ENCODE measurements at places on chromosomes 1 and 21.

- DNase-seq, result no peak
Measured at GRCh38 chr1:202901555-202901954, 12.6 kb upstream of the RABIF start.

DNA sequence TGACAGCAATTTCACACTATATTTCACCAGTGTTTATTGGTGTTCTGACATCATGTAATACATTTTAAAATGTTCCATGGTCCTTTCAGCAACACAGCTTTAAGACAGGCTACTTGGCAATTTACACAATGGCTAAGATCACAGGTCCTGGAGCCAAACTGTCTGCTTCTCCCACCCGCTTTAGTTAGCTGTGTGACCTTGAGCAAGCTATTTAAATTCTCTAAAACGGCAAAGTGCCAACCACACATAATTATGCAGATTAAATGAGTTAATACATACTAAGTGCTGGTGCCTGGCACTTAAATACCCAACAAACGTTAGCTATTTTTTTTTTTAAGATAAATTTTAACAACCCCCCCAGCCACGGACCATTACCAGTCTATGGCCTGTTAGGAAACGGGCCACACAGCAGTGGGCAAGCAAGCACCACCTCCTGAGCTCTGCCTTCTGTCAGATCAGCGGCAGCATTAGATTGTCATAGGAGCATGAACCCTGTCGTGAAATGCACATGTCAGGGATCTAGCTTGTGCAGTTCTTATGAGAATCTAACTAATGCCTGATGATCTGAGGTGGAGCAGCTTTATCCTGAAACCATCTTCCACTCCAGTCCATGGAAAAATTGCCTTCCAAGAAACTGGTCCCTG lies 26.9 kb downstream of the SOD1 start:
- DNase-seq, result no peak

- DNase-seq, result no peak
Measured at GRCh38 chr21:42373196-42373907, 7.0 kb upstream of the TFF1 start.

- no peak for DNase-seq
Measured at GRCh38 chr1:89364954-89365550, 1.2 kb downstream of the GBP6 start.

DNA sequence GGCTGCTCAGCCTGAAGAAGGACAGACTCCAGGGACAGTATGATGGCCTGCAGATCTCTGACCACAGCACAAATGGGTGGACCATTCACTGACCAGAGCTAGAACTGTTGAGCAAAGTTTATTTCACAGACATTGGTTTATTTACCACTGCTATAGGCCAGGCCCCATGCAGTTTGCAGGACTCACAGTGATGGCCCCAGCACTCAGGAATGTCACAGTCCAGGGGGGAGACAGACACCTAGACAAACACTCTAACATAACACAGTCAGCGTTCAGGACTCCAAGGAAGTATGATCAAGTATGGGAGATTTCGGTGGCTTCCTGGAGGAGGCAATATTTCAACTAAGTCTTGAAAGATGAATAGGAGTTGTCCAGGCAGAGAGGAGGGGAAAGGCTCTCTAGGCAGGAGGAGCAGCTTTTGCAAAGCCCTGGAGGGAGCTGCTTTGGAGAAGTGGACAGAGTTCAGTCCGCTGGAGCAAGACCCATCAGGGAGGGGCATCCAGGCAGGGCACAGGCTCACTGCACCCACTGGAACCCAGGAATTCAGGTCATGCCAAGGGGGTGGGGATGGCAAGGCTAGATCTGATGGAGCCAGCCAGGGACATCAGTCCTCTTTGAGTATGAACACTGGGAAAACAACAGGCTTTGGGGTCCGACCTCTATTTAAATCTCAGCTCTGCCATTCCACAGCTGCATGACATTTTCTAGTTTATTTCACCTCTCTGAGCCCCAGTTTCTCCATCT lies 454.3 kb downstream of the MATN1 start:
- DNase-seq, result no peak

DNA sequence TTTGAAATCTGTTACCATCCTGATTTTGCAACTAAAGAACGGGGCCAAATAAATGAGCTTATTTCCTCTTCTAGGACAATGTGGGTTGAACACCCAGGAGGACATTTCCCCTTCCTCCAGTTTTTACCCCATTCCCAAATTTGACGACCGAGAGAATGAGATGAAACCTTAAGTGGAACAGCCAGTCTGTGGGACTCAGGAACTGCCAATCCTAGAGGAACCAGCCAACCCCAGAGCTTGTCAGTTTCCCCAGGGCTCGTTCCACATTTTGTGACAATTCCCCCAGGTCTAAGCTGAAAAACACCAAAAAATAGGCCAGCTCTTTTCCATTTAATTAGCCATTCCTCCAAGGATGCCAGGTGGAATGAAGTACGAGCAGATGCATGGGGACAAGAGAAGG lies 21.3 kb upstream of the MAPKAPK2 start:
- DNase-seq, result no peak

GRCh38 chr1:88736633-88737248 lies 52.7 kb downstream of the PKN2 start:
- no peak for DNase-seq

DNA sequence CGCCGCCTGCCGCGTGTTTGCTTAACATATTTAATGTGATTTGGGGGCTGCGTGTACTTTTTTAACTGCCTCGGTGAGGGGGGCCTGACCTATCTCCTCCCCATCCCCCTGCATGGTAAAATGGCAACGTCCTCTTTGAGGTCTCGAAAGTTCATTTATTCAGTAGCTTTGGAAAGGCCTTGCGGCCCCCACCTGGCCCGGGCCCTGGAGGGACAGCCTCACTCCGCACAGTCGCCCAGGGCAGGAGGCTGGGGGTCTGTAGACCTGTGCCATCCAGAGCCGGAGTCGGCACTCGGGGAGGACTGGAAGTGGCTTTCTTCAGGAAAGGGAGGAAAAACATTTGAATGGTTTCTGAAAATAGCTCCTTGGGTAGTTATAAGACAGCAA lies 38.0 kb upstream of the ACTRT2 start:
- no peak for DNase-seq

DNA sequence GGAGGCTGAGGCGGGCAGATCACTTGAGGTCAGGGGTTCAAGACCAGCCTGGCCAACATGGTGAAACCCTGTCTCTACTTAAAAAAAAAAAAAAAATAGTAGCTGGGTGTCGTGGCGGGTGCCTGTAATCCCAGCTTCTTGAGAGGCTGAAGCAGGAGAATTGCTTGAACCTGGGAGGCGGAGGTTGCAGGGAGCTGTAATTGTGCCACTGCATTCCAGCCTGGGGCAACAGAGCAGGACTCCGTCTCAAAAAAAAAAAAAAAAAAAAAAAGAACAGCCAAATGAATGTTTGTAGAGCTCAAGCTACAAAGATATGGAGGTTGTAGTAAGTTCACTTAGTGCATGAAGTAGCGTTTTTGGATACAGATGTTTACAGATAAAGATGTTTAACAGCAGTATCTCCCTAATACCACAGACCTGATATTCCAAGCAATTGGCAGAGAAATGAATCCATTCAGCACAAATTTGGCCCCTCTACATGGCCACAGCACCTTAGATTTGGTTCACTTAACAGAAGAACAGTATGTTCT lies 49.5 kb upstream of the IPO9 start:
- DNase-seq, result no peak

- no peak for DNase-seq
Measured at GRCh38 chr1:169508432-169509338, 22.9 kb upstream of the SLC19A2 start.

DNA sequence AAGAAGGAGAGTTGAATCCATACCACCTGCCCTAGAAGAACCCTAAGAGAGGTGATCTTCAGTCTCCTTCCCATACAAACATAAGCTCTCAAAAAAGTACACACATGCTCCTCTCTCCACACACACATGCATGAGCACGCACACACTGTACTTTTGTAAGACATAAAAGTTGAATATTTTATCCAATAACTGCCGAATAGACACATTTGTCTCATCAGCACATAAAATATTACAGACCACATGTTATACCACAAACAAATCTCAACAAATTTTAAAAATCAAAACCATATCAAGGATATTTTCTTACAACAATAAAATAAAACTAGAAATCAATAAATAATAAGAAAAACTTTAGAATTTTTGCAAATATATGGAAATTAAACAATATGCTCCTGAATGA lies 2.7 kb downstream of the SPRR1A start:
- DNase-seq, result no peak

- no peak for DNase-seq
Measured at GRCh38 chr1:225812488-225813213, 2.7 kb downstream of the EPHX1 start.

DNA sequence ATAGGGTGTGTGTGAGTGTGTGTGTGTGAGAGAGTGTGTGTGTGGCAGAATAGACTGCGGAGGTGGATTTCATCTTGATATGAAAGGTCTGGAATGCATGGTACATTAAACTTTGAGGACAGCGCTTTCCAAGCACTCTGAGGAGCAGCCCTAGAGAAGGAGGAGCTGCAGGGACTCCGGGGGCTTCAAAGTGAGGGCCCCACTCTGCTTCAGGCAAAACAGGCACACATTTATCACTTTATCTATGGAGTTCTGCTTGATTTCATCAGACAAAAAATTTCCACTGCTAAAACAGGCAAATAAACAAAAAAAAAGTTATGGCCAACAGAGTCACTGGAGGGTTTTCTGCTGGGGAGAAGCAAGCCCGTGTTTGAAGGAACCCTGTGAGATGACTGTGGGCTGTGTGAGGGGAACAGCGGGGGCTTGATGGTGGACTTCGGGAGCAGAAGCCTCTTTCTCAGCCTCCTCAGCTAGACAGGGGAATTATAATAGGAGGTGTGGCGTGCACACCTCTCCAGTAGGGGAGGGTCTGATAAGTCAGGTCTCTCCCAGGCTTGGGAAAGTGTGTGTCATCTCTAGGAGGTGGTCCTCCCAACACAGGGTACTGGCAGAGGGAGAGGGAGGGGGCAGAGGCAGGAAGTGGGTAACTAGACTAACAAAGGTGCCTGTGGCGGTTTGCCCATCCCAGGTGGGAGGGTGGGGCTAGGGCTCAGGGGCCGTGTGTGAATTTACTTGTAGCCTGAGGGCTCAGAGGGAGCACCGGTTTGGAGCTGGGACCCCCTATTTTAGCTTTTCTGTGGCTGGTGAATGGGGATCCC lies 18.3 kb upstream of the HDAC1 start:
- no peak for DNase-seq

- no peak for DNase-seq
Measured at GRCh38 chr1:165054627-165055026, 301.9 kb downstream of the LMX1A start.

GRCh38 chr21:39434950-39435349 lies 10.6 kb downstream of the LCA5L start:
- no peak for DNase-seq

DNA sequence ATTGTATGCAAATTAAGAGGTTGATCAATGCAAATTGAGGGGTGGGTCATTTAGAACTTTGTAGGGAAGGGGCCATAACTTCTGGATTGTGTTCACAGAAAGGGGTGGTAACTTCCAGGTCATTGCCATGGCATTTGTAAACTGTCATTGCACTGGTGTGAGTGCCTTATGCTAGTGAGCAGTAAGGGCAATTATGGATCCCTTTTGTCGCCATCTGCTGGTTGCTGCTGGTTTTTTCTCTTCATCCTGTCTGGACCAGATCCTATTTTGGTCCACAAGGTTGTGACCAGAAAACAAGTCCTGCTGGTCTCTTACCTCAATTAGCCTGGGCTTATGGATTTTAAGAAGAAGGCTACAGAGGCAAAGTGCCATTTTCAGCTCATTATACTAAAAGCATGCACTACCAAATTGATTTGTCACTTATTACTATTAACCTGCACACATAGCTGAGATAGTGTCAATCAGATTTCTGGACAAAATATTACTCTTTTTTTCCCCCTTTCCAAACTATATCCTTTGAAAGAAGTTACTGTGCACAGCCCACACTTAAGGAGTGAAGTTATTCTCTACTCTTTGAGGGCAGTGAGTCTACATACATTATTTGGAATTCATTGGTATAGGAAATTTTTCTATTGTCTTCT lies 196.2 kb downstream of the ZC3H11B start:
- DNase-seq, result no peak

GRCh38 chr1:6459850-6460265 lies 6.1 kb downstream of the TNFRSF25 start:
- DNase-seq, result no peak

DNA sequence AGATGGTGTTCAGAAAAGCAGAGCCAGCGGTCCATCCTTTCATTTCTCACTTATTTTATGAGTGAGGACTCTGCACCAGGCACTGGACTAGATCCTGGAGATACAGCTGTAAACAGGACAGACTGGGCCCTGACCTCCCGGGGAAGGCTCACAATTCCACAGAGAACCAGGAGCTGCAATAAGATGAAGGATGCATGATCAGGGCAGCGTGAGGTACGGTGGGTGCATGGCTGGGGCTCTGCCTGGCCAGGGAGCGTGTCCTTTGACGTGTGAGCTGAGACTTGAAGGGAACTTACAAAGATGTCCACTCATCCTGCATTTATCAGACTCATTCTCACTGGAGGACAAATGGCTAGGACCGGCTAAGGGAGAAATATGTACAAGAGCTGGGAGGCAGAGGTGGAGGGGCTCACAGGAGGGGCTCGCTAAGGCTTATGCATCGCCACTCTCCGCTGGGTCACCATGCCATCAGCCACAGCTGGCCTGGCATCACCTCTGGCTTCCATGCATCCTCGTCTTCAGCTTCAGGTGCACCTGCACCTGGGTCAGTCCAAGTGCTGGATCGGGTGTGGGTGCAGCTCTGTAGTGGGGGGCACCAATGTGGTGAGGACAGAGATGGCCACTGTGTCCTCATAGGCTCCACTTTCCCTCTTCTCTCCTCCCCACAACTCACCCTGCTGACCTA lies 213.9 kb downstream of the TOMM20 start:
- no peak for DNase-seq

DNA sequence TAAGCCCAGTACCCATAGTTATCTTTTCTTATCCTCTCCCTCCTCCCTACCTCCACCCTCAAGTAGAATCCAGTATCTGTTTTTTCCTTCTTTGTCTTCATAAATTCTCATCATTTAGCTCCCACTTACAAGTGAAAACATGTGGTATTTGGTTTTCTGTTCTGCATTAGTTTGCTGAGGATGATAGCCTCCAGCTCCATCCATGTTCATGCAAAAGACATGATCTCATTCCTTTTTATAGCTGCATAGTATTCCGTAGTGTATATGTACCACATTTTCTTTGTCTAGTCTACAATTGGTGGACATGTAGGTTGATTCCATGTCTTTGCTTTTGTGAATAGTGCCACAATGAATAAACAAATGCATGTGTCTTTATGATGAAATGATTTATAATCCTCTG lies 55.2 kb downstream of the PRKACB start:
- DNase-seq, result no peak

DNA sequence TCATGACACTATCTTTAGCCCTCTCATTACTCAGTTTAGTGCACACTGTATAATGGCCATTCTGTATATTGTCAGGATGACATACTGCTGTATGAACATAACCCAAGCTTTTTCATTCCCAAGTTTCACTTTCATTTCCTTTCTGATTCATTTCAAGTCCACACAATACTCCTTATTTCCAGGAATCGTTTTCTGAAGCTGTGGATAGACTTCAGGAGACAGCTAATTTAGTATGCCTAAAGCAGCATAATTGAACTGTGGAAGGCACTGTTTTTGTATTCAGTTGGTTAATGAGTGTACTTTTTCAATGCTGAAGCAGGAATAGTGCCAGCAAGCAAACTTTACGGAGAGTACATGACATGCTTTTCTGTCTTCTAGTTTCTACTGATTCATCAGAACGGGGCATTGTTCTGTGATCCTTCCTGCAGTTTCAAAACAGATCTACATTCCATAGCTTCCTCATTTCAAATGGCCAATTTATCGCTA lies 578.5 kb upstream of the ZP4 start:
- DNase-seq, result no peak

GRCh38 chr1:16167331-16168143 lies 11.7 kb upstream of the EPHA2 start:
- DNase-seq, result no peak

GRCh38 chr1:81585371-81585770 lies 215.4 kb upstream of the ADGRL2 start:
- DNase-seq, result no peak

Measured in amygdala (tissue), 56 donors.